ENCODE measurements at places on chromosomes 11 and 22. TPM values are rescaled to one million over a fixed set of nuclear protein-coding genes. Genes with fewer than 3 reads are reported as not detected.

PDHX gene
- total RNA-seq = 40.4 TPM

IFT27 gene
- total RNA-seq = 48.1 TPM

BAIAP2L2 gene
- 216 TPM for total RNA-seq

MS4A15 gene
- total RNA-seq = not detected

CDC45 gene
- total RNA-seq = 1.6 TPM

CYTH4 gene
- 24.1 TPM for total RNA-seq

GAL3ST1 gene
- 102 TPM for total RNA-seq

PLEKHA7 gene
- total RNA-seq = 60.9 TPM

HEPHL1 gene
- not detected for total RNA-seq

CCDC90B gene
- 31.9 TPM for total RNA-seq

FAM118B gene
- total RNA-seq = 19.3 TPM

OR8D2 gene
- total RNA-seq = not detected

FGF19 gene
- 362 TPM for total RNA-seq

PATE3 gene
- total RNA-seq = not detected

SMIM38 gene
- 0.40 TPM for total RNA-seq

RBMXL2 gene
- total RNA-seq = not detected

CELSR1 gene
- total RNA-seq = 6.7 TPM

PARVG gene
- 23.3 TPM for total RNA-seq

CHADL gene
- total RNA-seq = 5.4 TPM

PRODH gene
- total RNA-seq = 5.8 TPM

DEUP1 gene
- total RNA-seq = 0.14 TPM

FAM111B gene
- 1.4 TPM for total RNA-seq

GPHA2 gene
- 1.3 TPM for total RNA-seq

MMP10 gene
- not detected for total RNA-seq

TMEM191B gene
- total RNA-seq = 3.4 TPM

OVOL1 gene
- 3.5 TPM for total RNA-seq

TMEM135 gene
- 23.7 TPM for total RNA-seq

MEI1 gene
- 1.4 TPM for total RNA-seq

DCDC1 gene
- 8.1 TPM for total RNA-seq

YAP1 gene
- total RNA-seq = 154 TPM

P2RY6 gene
- total RNA-seq = 2.9 TPM

PHF5A gene
- total RNA-seq = 29.1 TPM

OR51B5 gene
- 0.37 TPM for total RNA-seq

All from mucosa of gallbladder (tissue), 1 donor.